ENCODE measurements at places on chromosomes 6 and 20. TPM values are rescaled to one million over a fixed set of nuclear protein-coding genes. Genes with fewer than 3 reads are reported as not detected.

The TREML1 gene
- total RNA-seq = not detected

DNA sequence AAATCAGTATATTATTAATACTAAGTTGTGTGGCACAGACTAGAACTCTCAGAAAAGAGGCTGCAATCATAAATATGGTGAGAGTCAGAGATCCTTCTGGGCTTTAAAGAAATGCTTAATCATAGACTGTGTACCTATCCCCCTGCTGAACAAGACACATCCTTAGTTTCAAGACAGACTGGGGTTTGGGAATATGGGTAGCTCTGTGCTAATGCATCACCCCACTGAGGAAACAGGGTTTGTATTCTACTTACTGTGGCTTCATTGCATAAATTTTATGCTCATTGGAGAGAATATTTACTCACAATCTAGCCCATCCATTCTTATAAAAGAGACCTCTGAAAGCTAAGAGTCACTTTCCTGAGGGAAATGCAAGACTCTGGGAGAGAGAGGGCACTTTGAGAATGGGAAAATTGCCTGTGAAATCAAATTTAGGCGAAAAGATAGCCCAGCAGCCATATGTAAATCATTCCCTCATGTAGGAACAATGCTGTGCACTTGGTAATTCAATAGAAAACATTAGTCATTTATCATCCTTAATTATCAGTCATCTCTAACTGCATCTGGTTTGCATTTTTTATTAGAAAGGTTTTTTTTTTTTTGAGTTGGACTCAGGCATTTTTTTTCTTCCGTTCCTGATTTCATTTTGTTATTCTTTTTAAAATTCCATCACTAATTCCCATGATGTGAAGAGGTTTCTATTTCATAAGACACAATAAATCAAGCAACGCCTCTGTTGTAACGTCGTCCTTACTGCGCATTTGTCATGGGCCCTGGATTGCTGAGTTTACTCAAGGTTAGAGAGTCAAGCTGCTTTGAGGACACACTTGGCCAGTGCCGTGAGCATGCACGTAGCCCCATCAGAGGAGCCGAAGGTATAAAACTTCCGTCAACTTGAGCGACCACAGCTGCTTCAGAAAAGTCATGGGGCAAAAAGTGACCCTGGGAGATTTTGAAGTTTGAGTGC lies 91.8 kb downstream of the TRMT11 start:
- no peak for DNase-seq

DNA sequence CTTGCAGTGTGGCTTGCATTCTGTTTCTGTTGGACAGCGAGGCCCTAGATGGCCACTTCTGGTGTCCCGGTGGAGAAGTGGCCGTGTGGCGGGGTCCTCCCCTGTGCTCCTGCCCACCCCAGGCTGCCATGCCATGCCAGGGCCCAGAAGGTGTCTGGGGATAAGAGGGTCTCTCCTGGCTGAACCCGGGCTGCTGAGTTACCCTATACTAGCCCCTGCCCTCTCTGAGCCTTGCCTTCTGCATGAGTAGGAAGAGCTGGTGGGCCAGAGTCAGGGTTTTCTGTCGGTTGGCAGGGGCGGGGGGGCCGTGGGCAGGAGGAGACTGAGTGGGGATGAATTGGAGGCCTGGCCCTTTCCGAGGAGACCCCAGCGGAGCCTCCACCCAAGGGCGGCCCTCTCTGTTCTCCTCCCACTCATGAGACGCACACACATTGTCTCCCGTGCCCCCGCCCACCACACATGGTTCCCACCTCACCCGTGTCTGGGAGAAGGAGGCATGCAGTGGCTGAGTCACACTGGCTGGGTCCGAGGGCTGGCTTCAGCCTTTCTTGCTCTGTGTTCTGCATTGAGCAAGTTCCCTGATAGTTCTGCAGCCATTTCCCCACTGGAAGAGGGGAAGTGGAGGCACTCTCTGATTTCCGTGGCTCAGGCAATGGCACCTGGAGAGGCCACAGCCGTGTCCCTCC lies 24.6 kb downstream of the VSTM2L start:
- DNase-seq = no peak

- no peak for DNase-seq
Measured at GRCh38 chr6:149852881-149853280, 11.3 kb downstream of the LRP11 start.

DNA sequence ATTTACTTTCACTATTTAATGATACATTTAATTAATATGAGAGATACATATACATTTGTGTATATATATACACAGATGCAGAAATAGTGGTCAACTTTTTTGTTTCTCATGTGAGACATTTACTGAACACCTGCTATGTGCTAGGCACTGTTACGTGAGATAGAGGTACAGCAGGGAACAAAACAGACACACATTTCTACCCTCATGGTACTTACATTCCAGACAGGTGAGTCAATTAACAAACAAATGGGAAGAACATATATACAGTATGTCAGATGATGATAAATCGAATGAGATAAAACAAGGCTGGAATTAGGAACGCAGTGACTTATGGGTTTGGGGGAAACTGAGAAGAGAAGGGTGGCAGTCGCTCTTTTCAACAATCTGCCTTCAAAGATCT lies 5.1 kb downstream of the TFB1M start:
- DNase-seq = no peak

DNA sequence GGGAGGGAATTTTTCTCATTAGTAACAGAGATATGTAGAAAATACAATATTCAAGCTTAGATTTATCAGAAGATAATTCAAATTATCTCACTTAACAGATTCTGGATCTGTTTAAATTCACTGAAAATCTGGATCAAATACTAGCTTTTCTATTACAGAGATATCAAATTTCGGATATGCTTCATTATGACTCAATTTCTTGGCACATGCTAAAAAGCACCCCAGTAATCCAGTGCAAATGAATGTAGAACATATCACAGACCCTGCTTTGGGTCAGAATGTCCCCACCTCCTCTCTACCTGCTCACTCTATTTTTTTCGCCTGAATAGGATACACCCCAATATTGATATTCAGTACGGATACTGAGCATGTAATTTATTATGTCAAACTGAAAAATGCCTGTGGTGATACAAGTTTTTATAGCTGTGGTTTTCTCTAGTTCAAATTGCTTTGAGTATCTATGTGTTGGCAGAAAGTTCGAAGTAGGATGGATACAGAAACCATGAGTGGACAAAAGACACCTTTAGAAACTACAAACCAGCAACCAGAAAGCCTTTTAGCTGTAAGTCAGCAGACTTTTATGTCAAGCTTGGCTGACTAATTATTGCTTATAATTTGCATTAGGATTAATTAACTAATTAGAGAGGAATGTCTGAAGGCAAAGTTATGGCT lies 290.0 kb downstream of the TFAP2B start:
- DNase-seq = no peak
